EH (cell line): ENCODE measurements at places on chromosomes 6 and 20.
A peak's percentile ranks its signal among the peaks of the same experiment; 100 is the strongest.

DNA sequence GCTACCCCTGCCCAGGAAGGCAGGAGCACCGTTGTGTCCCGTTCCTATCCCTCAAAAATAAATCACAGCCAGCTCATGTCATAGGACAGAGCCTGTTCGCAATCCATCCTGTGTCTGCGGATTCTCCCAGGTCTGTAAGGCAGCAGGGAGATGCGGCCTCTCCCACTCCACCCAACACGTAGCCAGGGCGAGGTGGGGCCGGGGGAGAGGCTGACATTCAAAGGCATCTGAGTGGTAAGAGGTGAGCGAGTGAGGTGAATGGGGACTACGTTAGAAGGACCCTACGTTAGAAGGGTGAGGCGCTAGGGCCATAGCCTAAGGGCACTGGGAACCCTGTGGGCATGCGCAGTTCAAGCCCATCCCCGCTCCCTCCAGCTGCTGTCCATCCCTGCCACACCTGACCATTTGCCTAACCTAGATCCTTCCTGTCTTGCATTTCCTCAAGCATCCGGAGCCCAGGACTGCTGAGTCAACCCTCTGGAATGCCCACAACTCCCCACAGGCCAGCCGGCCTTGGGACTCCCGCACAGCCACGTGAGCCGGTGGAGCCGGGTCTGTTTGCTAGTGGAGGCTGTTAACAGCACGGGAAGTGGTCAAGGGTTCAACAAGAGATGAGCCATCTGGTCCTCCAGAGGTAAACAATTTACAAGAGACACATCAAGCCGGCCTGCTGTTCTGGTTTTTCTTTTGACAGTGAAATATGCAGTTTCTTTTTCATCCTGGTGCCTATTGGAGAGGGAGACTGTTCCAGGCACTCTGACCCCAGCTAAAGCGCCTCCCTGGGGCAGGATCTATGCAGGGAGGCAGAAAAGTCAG is 45.9 kb downstream of the RIPOR3 start:
- peak; percentile 97 for DNase-seq

- DNase-seq: no peak
Measured at GRCh38 chr6:67496191-67496590, 1138.9 kb upstream of the ADGRB3 start.

- DNase-seq: peak; percentile 9
Measured at GRCh38 chr20:52410182-52410647, 218.6 kb upstream of the ZFP64 start.

- DNase-seq: peak; percentile 57
Measured at GRCh38 chr6:14123386-14124111, 6.0 kb downstream of the CD83 start.

DNA sequence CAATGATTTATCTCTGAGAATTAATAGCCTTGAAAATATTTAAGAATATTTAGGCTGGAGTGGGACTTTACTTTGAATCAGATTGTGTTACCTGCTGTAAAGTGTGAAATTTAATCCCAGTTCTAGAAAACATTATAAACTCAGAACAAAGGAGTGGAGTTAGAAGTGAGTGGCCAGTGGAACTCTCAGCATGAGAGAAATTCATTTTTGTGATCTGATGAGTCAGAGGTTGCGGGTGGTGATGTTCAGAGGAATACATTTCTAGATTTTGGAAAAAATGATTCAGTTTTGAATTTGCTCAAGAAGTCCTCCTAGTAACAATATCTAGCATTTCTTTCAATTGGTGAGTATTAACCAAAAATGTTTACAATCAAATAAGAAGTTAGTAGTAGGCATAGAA is 167.5 kb downstream of the ZFAND3 start:
- DNase-seq: peak; percentile 65

DNA sequence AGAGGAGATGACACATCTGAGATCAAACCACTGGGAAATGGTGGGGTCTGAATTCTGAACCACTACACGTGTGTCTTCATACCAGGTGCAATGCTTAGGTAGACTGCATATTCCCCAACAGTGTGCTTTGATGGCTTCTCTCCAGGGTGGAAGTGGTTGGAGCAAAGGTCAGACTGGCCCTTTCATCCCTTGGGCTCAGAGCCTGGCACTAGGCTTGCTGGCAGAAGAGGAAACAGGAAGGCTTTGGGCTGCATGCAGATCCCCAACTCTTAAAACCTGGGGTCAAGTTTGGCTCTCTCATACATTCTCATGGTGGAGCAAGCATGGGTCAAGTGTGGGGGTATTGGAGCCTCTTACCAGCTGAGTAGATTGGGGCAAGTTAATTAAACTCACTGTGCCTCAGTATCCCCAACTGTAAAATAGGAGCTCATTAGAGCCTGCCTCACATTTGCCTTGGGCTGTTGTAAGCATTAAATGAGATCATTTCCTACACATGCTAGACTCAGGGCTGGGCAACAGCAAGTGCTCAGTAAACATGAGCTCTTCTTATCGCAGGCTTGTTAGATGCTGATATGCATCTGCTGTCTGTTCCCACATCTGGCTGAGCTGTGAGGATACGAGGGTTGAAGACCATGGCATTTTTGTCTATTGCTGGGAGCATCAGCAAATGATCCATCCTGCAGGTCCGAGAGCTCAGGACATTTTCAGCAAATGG is 51.6 kb upstream of the FAM83D start:
- DNase-seq: no peak

DNA sequence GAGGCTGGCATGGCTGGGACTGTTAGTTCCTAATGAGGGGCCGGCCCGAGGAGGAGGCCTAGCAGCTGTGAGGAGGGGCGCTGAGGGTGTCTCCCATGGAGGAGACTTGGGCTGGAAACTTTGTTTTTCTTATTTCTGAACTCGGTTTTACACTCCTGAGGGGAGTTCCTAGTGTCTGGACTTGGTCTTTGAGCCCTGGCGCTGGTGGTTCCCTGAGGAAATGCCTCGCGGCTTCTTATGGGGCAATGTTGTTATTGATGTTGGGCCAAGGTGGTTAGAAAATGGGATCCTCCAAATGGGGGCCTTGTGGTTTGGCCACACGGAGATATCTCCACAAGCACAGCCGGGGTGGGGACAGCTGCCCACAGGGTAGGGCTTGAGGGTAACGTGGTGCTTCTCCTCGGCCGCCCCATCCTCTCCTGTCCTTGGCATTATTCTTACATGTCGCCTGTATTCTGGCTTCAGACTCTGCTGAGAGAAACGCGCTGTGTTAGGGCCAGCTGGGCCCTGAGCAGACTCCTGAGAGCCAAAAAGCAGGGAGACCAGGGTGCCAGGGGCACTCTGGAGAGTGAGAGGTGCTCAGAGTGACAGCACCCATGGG is 136.9 kb downstream of the FOXO3 start:
- no peak for DNase-seq

- DNase-seq: peak; percentile 23
Measured at GRCh38 chr6:3561725-3562124, 104.9 kb upstream of the SLC22A23 start.

DNA sequence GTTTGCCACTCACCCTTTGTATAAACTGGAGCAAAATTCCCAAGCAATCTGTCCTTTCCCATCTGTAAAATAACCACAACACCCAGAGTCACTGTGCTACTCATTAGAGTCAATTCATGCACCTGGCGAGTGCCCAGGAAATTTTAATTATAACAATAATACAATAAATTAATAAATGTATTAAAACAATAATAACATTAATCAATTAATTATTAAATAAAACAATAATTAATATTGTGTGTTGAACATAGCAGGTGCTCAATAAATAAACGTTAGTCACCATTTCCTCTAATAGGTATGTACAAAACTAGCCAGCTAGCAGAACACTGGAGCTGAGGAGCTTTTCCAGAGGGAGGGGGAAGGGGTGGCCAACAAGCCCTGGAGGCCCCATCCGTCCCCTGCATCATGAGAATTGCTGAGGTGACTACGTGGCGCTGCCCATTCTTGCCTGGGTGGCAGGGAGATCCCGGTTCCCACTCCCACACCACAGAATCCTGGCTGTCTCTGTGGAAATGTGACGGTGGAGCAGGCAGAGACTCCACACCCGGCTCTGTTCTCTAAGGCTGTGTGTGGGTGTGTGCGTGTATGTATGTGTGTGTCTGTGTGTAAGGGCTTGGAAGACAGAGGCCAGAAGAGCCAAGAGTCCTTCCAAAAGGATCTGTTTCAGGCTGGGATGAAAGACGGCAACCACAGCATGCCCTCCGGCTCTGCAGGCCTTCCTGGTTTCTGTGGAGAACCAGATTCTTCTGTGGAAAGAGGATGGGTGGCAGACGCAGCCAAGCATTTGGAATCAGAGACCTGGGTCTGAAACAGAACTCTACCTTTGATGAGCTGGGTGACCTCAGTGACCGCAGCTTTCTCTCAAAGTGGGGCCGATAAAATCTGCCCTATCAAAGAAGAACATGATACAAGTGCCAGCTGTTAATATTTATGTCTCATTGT is 18.8 kb upstream of the EZR start:
- DNase-seq: peak; percentile 76

- no peak for DNase-seq
Measured at GRCh38 chr6:33817489-33817888, 13.7 kb upstream of the MLN start.

- DNase-seq: no peak
Measured at GRCh38 chr20:19431316-19431700, 218.9 kb downstream of the SLC24A3 start.

- DNase-seq: no peak
Measured at GRCh38 chr6:167781066-167781767, 45.5 kb upstream of the AFDN start.

- DNase-seq: no peak
Measured at GRCh38 chr6:31004794-31005193, 5.5 kb upstream of the MUC22 start.

GRCh38 chr20:57407541-57407956 is 16.4 kb downstream of the RBM38 start:
- DNase-seq: no peak

- DNase-seq: peak; percentile 21
Measured at GRCh38 chr6:106569428-106569827, 59.9 kb downstream of the RTN4IP1 start.

DNA sequence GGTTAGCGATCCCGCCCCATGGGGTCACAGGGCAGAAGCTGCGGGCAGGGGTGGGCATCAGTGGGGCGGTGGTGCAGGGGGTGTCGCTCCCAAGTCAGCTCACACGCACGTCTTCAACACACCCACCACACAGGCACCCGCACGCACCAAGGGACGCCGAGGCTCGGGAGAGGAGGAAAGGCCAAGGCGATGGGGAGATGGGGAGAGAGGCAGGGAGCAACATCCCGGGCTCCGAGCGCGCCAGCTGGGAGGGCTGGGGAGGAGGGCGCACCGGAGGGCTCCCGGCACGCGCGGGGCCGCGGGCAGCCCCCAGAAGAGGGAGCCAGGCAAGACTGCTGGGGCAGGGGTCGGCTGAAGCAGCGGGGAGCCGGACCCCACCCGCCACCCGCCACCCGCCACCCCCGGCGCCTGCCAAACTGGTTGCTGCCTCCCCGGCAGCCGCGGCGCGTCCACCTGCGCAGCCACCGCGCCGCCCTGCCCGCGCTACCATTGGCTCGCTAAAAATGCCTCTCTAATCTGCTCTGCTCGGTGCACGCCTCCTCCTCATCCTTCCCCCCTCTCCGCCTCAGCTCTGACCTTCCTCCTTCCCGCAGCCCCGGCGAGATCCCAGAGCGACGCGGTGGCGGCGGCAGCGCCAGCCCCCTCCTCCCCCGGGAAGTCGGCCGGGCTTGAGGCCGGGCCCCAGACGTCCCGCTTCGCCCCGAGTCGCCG is at the start of gene PACSIN1:
Gene PACSIN1 (plus strand): TSS at position 546 of the 711 bp plus-strand sequence. CDS start 60,230 bp downstream, outside the sequence.
- DNase-seq: peak; percentile 19

GRCh38 chr6:157227202-157228166 is 95.8 kb downstream of the TMEM242 start:
- peak; percentile 25 for DNase-seq

- DNase-seq: no peak
Measured at GRCh38 chr20:48759631-48760245, 68.1 kb downstream of the PREX1 start.

- DNase-seq: no peak
Measured at GRCh38 chr6:108556250-108556649, 4.5 kb upstream of the FOXO3 start.

DNA sequence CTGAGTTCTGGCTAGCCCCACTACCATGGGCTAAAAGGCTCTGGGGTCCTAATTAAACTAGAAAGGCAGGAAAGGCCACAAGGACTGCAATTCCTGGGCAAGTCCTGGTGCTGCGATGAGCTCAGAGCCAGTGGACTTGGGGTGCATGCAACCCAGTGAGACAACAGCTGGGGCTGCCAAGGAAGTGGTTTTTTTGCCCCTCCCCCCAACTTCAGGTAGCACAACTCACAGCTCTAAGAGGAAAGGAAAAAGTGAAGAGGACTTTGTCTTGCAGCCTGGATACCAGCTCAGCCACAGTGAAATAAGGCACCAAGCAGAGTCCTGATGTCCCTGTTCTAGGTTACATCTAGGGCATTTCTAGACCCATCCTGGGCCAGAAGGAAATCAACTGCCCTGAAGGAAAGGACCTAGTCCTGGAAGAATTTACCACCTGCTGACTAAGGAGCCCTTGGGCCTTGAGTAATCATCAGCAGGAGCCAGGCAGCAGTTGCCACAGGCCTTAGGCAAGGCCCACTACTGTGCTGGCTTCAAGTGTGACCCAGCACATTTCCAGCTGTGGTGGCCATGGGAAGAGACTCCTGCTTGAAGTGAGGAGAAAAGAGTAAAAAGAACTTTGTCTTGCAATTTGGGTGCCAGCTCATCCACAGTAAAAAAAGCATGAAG is 358.4 kb downstream of the BTBD3 start:
- DNase-seq: no peak

GRCh38 chr6:12266571-12266970 is 23.6 kb upstream of the EDN1 start:
- DNase-seq: peak; percentile 86

- no peak for DNase-seq
Measured at GRCh38 chr20:63709149-63709527, 1.3 kb downstream of the ZGPAT start.

DNA sequence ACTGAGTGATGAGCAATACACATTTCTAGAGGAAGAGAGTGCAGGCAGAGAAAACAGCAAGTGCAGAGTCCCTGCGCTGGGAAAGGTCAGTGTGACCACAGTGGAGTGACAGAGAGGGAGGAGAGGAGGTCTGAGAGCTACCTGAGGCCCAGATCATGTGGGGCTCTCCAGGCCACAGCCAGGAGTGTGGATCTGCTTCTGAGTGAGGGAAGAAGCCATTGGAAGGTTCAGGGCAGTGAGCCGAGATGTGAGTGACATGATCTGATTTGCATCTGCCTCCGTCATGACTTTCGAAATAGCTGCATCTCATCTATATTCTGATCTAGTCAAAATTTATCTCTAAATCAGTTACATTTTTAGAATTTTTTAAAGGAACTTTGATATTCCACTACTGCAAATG is 367.1 kb downstream of the PREX1 start:
- no peak for DNase-seq

GRCh38 chr6:93792746-93793145 is 373.4 kb upstream of the EPHA7 start:
- no peak for DNase-seq

DNA sequence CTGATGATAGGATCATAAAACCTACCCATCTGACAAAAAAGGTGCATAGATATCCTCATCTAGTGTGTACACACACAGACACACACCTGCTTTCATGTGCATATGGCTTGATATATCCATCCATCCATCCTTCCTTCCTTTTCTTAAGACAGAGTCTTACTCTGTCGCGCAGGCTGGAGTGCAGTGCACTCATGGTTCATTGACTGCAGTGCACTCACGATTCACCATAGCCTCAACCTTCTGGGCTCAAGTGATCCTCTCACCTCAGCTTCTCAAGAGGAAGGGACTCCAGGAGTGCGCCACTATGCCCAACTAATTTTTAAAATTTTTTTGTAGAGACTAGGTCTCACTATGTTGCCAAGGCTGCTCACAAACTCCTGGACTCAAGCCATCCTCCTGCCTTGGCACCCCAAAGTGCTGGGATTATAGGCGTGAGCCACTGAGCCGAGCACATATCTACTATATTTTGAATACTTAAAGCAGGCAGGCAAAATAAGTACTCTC is 27.1 kb downstream of the ADNP start:
- DNase-seq: no peak
